Cortex of kidney (tissue), 1 donor: ENCODE measurements at places on chromosomes 7 and 10.

- DNase-seq, result no peak
These were observed 711 bp downstream of the FAM221A start for GRCh38 chr7:23680414-23681405.

DNA sequence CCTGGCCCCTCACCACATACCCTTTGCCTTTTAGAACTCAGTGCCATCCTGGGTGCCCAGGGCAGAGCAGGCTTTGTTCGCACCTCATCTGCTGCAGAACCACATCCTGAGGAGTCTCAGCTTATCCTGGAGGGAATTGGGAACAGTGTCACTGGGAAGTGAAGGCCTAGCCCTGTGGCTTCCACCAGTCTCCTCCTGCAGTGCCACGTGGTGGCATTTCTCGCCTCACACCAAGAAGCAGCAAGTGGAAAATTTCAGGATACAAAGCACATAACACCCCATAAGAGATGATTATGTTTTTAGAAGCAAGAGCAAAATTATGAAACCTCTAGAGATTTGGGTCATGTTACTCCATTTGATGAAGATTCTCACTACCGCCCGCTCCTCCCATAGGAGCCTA lies 26.8 kb downstream of the UBE2D4 start:
- no peak for DNase-seq

GRCh38 chr10:97726636-97727178 lies 10.2 kb upstream of the ZFYVE27 start:
- DNase-seq, result no peak

DNA sequence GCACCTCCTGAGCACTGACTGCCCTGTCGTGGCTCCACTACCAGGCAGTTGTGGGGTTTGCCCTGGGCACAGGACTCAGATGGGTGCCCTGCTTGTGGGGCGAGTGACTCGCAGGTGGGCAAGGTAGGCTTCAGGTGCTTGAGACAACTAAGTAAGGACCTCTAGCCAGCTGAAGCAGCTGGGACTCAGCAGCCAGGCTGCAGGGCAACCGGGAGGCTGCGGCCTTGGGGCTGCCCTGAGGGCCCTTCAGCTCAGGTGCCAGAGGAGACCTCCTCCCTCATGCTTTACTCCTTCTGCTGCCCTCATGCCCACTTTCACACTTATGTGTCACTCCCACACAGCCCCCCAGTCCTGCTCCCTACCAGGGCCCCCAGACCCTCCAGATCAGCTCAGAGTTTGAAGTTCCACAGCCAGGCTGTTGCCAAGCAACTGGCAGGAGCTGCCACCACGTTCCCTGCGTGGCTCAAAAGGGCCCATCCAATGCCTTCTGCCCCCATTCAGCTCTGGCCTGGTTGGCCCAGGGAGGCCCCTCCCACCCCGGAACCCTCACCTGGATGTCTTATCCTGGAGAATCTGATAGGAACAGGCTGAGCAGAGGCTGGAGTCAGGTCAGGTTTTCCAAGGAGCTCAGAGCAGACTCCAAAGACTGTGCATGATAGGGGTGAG lies 10.0 kb downstream of the TLX1 start:
- no peak for DNase-seq

DNA sequence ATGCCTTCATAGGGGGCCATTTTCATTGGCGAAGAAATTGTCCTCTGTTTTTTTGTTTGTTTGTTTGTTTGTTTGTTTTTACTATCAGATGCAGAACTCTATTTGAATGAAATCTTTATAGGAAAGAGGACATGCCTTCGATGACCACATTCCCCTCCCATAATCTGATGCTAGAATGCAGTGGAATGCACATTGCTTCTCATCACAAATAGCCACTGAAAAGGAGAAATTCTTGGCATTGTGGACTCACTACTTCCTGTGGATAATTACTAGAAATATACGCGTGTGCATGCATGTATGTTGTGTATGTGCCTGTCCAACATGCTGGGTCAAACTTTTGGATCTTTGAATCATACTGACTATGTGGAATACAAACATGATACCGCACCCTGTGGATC lies 70.5 kb upstream of the SFMBT2 start:
- DNase-seq, result no peak
